ENCODE measurements at places on chromosomes 16 and 17.

DNA sequence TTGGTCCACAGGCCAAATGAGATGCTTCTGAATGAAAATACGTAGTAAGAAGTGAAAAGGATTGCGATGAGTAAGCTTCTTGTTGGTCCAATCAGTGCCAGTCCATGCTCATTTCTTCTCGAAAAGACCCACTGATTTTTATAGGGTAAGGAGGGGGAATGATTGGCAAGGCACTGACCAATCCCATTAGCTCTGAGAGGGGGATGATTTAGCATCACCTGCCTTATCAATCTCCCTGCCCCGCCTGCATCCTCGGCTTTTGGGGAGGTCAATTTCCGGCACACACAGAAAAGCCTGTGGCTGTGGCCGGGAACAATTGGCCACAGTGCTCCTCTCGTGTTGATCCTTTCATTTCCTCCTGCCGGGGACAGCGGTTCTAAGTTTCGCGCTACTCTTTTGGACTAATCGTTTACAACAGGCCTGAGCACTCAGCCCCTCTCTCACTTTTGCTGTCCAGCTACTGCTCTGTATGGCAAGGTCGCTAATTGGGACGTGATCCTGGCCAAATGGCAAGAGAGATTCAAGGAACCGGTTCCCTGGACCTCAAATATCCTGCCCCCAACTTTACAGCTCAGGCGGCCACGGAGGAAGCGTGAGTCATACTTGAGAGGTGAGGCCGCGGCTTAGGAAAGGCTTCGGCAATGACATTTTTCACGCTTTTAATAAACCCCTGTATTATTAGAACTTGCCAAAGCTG lies 43.1 kb downstream of the TBX4 start:
- DNase-seq: no peak

DNA sequence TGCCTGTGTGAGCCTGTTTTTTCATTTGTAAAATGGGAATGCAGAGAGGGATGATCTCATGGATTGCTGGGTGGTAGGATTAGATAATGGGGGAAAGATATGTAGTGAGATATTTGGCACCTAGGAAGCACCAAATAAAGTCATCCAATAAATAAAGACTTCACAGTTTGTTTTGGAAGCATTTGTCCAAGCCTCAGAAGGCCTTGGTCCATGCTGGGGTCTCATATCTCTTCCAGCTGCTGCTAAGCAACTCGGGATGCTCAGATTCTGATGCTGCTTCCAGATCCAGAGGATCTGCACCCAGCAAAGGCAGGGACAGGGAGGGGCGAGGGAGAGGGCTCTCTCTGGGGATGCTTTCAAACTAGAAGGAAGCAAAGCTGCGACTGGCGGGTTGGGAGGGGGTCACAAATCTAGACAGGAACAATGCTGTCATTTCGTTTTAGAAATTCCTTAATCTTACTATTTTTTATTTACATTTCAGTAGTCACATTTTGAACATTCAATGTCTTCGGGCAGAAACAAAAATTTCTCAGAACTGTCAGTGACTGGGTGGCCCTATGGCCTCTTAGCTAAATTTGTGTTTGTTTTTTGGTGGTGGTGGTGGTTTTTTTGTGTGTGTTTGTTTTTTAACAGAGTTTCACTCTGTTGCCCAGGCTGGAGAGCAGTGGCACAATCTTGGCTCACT lies 114.9 kb upstream of the CDH5 start:
- no peak for DNase-seq

- no peak for DNase-seq
These were observed 23.1 kb upstream of the ALDH3A1 start for GRCh38 chr17:19770985-19771735.

DNA sequence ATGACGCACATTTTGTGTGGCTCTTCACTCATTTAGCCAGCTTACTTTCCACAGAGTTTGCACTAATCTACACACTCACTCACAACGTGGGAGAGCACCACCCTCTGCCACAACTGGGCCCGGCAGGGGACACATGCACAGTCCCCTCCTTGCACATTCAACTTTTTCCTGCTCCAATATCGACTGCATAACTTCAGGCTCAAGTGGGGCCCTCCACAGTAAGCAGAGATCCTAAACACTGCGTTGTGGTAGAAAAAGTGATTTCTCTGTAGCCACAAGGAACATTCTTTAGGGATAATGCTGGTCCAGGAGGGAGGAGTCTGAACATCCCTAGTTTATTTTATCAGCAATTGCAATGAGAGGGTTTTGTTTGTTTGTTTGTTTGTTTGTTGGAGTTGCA lies 40.0 kb downstream of the MRPS23 start:
- no peak for DNase-seq

- no peak for DNase-seq
These were observed at the start of gene P4HB for GRCh38 chr17:81859906-81860755. TSS of gene P4HB (minus strand) at chr17:81860535. CDS start at chr17:81860471, 64 bp downstream.

DNA sequence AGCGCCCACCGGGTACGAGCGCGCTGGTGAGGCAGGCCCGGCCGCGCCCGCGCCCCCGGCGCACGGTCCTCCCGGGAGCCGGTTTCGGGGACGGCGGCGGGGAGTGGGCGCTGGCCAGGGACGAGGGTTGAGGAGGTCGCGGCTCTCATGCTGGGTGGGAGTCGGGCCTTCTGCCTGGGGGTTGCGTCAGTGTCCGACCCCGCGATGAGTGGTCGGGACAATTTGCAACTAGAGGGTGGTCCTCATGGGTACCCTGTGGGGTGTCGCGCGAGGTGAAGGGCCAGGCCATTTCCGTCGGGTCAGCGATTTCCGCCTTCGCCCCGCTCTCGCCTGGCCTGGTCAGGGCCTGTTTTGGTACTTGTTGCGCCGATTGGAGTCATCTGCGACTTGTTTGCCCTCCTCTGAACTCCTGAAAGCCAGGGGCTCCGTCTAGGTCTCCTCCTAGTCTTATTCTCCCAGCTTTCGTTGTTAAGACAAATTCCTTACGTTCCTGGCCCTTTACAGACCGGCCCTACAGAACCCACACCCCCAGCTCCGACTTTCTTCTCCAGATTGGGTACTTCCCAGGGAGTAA lies 14.9 kb downstream of the NAA60 start:
- DNase-seq: no peak

DNA sequence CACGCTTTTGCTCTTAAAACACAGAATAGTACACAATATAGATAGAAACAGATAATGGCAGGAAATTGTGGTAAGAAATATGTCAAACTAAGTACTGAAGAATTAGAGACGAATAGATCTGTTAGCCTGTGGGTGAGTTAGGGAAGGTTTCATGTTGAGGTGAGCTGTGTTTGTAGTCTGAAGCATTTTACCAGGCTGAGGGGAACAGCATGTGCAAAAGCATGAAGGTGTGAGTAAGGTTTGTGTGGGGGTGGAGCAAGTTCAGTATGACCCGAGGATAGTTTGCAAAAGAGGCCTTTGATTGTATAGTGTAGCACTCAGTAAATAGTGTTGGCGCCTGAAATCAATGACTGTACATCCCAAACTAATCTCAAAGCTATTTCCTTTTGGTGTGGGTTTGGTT lies 13.8 kb downstream of the IGSF6 start:
- DNase-seq: no peak

- no peak for DNase-seq
These were observed 115.3 kb downstream of the NPIPB5 start for GRCh38 chr16:22625967-22626366.

DNA sequence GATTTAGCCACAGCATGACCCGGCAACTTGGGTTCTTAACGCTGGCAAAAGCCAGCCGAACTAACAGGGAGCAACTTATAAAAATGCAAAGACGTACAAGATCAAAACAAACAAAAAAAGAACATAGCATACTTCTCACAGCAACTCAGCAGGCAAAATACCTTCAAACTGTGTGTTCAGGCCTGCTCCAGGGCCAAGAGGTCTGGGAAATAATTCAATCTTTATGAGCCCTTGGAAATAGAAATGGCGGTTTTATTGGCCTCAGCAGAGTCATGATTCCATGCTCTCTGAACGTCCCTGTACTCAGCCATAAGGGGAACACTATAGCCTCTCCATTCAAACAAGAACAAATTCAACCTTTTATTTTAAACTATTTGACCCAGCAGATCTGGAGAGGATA lies 101.3 kb upstream of the C17orf78 start:
- no peak for DNase-seq

DNA sequence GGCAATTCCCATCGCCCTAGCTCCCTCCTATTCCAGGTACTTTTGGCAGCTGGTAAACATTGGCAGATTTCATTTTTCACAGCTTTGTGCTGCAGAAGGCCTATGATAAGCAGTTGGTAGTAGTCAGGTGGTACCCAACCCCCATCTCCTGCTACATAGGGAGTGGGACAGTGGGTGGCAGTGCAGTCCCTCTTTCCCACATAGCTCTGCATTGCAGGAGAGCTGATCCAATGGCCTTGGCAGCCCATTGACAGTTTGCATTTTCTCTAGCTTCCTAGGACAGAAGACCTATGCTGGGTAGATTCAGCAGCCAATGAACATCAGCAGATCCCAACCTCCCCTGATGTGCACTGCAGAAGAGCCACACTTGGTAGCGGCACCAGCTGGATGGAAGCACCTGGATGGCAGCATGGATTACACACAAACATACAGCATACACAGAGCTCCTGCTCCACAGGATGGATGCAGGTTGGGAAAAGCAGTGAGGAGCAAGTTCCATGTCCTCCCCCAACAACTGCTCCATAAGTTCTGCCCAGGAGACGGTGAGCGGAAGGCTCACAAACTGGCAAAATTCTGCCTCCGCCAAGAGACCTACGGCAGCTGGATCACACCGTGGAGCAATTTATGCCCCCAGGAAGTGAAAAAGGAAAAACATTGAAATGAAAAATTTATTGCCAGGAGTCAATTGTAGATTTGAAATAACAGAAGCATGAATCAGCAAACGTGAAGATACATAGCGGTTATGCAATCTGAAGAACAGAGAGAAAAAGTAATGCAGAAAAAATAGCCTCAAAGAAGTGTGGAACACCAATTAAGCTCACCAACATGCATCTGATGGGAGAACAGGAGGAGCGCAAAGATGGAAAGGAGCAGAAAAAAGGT lies 95.7 kb downstream of the CACNG1 start:
- no peak for DNase-seq

GRCh38 chr17:2929881-2930533 lies 133.4 kb downstream of the OR1D5 start:
- DNase-seq: peak; percentile 18

- DNase-seq: no peak
These were observed 138.0 kb downstream of the NLK start for GRCh38 chr17:28180449-28180848.

- no peak for DNase-seq
These were observed 12.0 kb downstream of the LRRC37B start for GRCh38 chr17:32019228-32019627.

DNA sequence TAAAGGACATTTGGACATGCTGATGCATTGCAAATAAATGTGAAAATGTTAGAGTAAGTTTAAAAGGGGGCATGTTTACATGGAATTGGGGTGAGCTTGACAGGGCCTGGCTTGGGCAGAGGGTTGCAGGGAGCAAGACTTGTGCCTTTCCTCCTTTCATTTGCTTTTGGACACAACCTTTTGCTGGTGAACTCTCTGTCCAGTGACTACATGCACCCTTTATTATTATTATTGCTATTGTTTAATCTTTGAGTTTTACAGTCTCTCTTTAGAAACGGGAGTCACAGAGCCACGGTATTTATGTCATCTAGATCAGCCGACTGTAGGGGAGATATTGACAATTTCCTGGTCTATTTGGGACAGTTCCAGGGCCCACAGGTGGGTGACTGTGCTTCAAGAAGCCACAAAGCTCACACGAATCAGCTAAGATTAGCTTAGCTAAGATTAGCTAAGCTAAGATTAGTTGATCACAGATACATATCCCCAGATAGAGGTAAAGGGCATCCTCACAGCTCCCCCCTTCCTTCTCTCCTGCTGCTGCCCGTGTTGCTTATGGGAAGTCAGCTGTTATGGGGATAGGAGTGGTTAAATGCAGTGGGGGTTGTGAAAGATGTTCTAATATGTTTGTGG lies 28.9 kb upstream of the ETV4 start:
- no peak for DNase-seq

GRCh38 chr17:65677932-65678331 lies 116.5 kb upstream of the AXIN2 start:
- no peak for DNase-seq

DNA sequence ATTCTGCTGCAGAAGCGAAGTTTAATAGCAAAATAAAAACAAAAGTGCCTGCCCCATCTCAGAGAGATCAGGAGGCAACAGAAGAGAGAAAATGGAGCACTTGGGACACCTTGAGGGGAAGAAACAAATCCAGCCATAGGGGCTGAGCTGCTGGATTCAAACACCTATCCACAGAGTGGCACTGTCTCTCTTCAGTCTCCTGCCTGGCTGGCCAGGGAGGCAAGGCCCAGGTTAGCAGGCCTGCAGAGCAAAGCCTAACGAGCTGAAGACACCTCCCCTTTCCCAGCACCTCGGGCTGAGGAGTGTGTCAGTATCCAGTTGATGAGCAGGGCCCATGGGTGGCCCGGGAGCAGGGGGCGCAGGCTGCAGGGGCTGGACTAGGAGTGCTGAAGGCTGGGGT lies 8.8 kb upstream of the KRT31 start:
- DNase-seq: no peak

- DNase-seq: no peak
These were observed 12.8 kb upstream of the ZNF23 start for GRCh38 chr16:71474864-71475263.

DNA sequence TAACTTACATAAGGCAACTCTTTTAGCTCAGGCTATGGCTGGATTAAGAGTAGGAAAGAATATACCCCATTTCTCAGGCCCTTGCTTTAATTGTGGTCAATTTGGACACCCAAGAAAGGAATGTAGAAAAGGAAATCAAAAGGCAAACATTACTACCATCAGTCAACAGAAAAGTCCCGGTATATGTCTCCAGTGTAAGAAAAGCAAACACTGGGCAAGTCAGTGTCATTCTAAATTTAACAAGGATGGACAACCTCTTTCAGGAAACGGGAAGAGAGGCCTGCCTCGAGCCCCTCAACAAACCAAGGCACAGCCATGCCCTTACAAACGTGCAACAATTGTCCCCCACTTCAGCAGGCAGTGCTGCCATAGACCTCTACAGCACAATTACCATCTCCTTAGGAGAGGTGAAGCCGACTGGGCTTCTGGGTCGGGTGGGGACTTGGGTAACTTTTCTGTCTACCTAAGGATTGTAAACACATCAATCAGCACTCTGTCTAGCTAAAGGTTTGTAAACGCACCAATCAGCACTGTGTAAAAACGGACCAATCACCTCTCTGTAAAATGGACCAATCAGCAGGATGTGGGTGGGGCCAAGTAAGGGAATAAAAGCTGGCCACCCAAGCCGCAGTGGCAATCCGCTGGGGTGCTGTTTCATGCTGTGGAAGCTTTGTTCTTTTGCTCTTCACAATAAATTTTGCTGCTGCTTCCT lies 12.4 kb downstream of the MRPL58 start:
- no peak for DNase-seq

DNA sequence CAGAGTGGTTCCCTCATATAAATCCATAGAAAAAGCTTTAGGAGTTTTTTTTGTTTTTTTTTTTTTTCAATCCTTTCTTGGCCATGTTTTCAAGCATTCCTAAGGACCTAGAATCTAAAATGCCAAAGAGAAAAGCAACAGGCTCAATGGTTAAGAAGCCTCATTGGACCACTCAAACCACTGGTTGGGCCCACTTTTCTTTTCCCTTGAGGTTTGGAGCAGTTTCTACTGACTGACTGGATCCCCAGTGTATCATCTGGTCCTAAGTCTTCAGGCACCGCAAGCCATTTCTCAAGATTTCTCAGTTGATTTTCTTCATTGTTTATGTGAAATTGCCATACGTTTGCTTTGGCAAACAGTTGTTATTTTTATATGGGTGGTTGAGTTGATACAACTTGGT lies 14.4 kb downstream of the METTL9 start:
- DNase-seq: no peak

Data from activated CD4-positive, alpha-beta T cell treated with anti-CD3 and anti-CD28 coated beads for 24 hours (primary cell).